RPMI8226 (cell line): ENCODE measurements at places on chromosomes 3 and 15.
A peak's percentile ranks its signal among the peaks of the same experiment; 100 is the strongest.

GRCh38 chr15:69806287-69806915 lies 291.3 kb downstream of the TLE3 start:
- no peak for DNase-seq

- DNase-seq: no peak
Measured at GRCh38 chr3:45647148-45647619, 42.0 kb upstream of the SACM1L start.

DNA sequence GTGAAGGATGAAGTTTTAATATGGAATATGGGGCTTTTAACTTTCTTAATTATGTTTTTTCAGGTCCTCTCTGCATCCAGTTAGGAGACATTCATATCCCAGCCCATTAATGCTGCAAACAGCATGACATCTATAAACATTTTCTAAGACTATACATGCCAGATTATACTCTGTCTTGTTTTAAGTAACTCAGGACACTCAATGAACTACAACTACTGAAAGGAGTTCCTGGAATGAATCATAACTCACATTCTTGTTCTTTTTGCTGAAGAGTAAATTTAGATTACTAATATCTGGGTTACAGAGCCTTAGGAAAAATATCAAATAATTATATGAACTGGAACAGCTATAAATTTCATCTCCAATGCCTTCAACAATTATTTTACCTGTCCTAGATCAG lies 167.4 kb downstream of the STAG1 start:
- DNase-seq: no peak

GRCh38 chr3:166478356-166478755 lies 641.1 kb upstream of the BCHE start:
- DNase-seq: peak; percentile 36

- no peak for DNase-seq
Measured at GRCh38 chr3:86960550-86960949, 30.4 kb downstream of the VGLL3 start.

- no peak for DNase-seq
Measured at GRCh38 chr15:86236356-86237110, 156.9 kb downstream of the AGBL1 start.

- DNase-seq: peak; percentile 54
Measured at GRCh38 chr3:196431181-196432136, 768 bp downstream of the UBXN7 start.

- DNase-seq: no peak
Measured at GRCh38 chr3:126870608-126871210, 112.2 kb upstream of the PLXNA1 start.

DNA sequence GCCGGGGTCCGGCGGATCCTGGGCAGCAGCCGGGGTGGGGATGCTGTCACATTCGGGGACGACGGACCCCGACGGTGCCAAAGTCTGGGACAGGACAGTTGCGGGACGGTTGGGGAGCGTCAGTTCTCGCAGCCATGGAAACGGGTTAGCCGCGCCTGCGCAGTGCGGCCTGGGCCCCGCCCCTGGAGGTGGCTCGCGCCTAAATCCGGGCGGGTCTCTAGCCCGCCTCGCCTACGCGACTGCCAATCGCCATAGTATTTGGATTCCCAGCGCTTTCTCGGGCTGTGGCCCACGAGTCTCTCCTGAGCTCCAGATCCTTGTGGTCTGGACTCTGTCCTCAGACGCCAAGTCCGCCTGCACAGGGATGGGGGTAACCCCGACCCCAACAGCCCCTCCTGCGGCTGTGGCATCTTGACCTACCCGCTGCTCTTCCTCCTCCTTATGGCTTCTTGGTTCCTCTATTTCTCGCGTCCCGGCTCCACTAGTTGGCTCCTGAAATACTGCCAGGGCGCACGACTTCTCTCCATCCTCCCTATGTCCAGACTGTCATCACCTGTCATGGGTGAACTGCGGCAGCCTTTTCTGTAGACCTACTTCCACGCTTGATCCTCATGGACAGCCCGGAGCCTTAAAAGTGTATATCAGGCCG lies at the start of gene ZMYND10:
Gene ZMYND10 (minus strand): TSS at position 147 of the 649 bp plus-strand sequence. CDS start 153 bp downstream, outside the sequence.
- peak; percentile 68 for DNase-seq

GRCh38 chr3:171967137-171967783 lies 72.1 kb upstream of the FNDC3B start:
- no peak for DNase-seq

GRCh38 chr15:23890218-23890617 lies 203.1 kb upstream of the NDN start:
- DNase-seq: no peak

GRCh38 chr3:140736863-140737460 lies 59.1 kb downstream of the TRIM42 start:
- DNase-seq: no peak

DNA sequence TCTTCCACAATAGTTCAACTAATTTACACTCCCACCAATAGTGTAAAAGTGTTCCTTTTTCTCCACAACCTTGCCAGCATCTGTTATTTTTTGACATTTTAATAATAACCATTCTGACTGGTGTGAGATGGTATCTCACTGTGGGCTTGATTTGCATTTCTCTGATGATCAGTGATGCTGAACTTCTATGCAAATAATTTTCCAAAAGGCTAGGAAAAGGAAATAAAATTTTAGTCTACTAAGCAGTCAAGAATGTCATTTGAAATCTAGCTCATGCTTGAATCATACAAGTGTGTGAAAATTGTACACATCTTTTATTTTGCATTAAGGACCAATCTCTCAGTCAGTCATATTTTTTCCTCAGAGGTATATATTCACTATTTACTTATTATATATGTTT lies 101.7 kb upstream of the UBP1 start:
- DNase-seq: no peak

- DNase-seq: no peak
Measured at GRCh38 chr3:58281069-58281468, 25.0 kb upstream of the RPP14 start.

DNA sequence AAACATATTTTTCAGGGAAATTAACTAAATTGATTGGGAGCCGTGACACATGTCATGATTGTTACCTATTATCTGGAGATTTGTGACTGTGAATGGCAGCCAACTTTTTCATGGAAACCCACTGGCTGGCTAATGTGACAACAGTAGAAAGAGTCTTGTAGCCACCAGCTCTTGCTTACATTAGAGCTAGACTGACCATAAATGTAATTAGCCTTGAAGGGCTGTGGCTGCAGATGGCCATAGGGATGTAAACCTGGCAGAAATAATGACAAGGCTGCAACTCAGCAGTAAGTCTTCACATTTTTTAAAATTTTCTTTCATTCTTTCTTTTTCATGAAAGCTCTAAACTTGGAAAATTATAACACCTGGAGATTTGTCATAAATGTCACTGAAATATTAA lies 168.2 kb upstream of the ROBO2 start:
- no peak for DNase-seq

DNA sequence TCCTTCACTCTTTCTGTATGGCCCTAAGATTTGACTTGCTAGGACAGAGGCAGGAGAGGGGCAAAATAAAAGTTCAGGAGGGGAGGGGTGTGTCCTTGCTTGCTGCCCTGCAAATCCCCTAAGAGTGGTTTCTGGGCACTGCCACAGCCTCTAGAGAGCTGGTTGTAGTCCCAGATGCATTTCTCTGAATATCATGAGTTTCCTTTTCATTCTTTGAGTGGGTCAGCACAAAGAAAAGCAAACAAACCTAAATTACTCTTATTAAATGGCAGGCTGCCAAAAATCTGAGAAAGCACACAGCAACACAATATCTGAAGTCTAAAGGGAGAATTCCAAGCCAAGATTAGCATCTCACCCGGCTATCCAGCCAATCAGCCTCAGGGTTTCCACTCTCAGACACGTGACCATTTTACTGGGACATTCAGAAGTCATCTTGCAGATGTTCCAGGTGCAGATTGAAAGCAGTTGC lies 919.3 kb downstream of the TUSC7 start:
- DNase-seq: peak; percentile 97

DNA sequence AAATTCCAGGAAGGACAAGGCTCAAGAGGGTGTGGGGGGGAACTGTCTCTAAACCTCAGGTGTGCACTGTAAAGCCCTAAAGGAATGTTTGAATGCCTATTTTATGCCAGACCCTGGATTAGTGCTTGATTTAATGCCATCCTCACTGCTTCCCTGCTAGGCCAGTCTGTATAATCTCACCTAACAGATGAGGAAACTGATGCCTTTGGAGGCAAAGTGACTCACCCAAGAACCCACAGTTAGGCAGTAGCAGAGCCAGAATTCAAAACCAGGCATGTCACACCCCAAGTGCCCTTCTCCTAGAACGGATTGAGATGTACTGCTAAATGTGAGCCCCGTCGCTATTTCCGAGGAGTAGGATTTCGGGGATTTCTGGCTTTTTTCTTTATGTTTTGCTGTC lies 7.8 kb downstream of the CAMK1 start:
- DNase-seq: no peak

GRCh38 chr15:94028809-94029208 lies 202.6 kb upstream of the MCTP2 start:
- no peak for DNase-seq

- no peak for DNase-seq
Measured at GRCh38 chr15:100107606-100108225, 234.1 kb downstream of the ADAMTS17 start.

DNA sequence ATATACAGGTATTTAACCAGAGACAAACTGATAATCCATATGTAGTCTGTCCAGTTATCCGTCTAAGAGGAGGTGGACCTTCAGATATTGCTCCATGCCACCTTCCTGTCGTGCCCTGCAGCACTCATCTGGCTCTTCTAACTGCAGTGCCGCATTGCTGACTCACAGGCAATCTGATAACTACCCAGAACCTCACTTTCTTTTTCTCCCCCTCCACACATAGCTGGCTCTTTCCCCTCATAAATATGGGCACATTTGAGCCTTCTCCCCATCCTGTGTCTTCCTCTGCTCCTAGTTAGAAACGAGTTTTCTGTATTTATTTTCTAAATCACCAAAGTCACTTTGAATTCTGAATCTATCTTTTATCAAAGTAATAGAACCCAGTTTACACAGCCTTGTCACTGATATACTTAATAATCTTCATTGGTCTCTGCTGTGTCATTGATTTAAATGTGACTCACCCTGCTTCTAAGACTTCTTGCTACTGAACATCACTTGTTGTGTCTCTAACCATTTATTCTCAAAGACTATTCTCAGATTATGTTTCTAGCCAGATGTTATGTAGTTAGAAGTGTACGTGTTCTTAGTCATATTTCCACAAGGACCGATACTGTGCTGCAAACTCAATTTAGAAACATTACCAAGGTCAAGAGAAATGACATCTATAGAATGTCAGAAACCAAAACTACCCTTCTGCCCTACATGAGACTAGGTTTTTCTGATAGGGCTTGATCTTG lies 17.4 kb upstream of the KCNMB2 start:
- peak; percentile 82 for DNase-seq

DNA sequence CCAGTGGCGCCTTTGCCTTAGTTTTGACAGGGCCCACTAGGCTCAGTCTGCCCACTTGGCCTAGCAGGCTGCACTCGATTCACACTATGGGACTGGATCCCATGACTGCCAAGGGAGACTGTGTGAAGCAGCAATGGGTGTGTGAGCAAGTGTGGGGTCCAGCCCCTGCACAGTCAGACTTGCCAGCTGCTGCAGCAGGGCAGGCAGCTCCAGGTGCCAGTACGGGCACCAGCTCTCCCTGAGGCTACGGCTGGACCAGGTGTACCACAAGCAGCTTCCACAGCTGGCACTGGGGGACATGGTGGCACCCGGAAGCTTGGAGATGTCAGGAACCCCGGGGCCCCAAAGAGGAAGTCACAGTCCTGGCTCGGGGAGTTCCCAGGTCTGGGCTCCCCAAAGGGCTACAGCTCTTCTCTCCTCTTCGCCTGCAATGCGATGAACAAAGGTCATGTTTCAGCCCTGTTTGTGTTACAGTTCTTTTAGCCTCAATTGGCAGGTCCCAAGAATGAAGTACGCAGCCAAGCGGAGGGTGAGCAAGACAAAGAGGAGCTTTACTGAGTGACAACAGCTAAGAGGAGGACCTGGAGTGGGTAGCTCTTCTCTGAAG lies 67.1 kb downstream of the PIK3CB start:
- DNase-seq: no peak

GRCh38 chr15:82936966-82937711 lies 15.4 kb downstream of the HOMER2 start:
- DNase-seq: no peak

DNA sequence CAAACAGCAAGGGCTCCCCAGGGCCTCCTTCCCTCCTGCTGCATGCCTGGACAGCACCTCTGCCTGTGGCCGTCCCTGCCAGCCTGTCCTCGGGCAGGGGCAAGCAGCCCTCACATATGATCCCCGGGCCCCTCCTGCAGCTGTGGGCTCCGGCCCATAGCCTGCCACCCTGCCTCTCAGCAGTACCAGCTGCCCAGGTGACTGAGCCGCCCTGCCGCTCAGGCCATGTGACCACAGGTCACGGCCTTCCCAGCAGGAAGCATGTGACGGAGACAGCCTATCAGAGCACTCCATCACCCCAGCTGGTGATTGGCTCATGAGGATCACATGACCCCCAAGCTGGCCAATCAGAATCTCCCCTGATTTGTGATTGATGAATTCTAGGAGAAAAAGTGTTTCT lies 23.9 kb downstream of the ALDH1L1 start:
- no peak for DNase-seq

GRCh38 chr3:134562055-134562454 lies 76.2 kb downstream of the CEP63 start:
- DNase-seq: no peak

GRCh38 chr3:98731720-98732285 lies 31.3 kb upstream of the ST3GAL6 start:
- peak; percentile 88 for DNase-seq

GRCh38 chr15:41606997-41607396 lies 48.0 kb downstream of the TYRO3 start:
- no peak for DNase-seq

GRCh38 chr3:63582943-63583500 lies 69.5 kb upstream of the SNTN start:
- DNase-seq: no peak

- DNase-seq: no peak
Measured at GRCh38 chr3:85090495-85090894, 131.7 kb downstream of the CADM2 start.

DNA sequence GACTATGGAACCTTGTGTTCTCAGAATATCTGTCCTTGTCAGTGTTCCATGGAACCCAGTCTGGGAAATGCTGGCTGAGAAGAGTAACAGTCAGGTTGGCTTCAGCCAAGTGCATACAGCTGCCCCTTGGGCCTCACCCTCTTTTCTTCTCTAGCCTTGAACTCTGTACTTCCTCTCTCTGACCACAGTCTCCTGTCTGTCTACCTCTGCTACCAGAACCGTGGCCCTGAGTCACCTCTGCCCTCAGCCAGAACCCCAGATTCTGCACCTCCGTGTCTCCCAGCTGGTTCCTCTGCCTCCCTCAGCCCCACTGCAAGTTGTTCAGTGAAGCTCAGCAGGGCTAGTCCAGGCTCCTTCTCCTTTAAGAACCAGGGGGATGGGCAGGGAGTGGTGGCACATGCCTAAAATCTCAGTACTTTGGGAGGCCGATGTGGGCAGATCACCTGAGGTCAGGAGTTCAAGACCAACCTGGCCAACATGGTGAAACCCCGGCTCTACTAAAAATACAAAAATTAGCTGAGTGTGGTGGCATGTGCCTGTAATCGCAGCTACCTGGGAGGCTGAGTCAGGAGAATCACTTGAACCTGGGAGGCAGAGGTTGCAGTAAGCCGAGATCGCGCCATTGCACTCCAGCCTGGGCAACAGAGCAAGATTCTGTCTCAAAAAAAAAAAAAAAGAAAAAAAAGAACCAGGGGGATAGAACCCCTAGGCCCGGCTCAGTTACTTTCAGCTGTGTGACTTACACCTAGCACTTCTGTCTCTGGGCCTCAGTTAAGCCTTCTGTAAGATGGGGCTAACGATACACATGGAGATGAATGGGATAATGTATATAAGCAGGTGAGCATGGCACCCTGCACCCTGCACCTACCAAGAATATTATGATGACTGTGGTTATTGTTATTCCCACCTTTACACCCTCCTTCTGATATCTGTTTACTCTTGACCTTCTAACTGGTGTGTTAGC lies 24.3 kb upstream of the TATDN2 start:
- peak; percentile 94 for DNase-seq
